ENCODE measurements at places on chromosomes 5 and 9.

DNA sequence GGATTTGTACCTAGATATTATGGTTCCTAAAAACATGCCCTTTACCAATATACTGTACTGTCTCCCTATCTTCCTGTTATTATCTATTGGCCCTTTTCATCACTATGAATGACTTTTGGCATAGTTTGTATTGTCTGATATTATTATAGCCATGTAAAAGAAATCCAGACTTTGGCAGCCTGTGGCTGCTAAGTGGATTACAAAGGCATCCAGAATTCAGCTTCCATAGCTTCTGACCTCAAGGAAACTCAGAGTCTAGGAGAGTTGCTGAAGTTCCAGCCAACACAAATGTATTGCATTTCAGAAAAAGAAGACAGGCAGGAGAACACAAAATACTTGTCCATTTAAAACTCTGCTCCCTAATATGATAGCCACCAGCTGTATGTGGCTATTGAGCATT, 319.2 kb upstream of the MPDZ start:
- DNase-seq = no peak

GRCh38 chr5:111068213-111068612, 3.3 kb upstream of the TSLP start:
- DNase-seq = no peak

- DNase-seq = no peak
Measured at GRCh38 chr5:116650544-116650943, 75.9 kb upstream of the SEMA6A start.

GRCh38 chr5:40755093-40755406, 711 bp downstream of the TTC33 start:
- peak; percentile 85 for DNase-seq

Data from RPMI8226 (cell line).